T1000 (cell line): ENCODE measurements at places on chromosomes 5 and 9.

DNA sequence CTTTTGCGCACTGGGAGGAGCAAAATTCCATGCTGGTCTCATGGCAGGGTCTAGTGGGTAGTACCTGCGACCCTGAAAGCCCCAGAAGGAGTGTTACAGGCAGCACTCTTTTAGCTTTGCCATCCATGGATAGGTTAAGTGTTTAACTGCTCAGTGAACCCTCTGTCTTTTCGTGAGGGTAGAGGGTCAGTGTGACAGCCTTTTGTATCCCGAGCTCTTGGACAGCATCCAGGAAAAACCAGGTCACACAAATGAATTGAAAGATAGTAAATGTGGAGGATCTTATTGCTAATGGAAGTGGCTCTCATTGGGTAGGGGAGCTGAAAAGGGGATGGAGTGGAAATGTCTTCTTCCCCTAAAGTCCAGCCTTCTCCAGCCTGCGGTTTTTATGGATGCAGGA, 57.8 kb upstream of the CCDC112 start:
- DNase-seq, result no peak

DNA sequence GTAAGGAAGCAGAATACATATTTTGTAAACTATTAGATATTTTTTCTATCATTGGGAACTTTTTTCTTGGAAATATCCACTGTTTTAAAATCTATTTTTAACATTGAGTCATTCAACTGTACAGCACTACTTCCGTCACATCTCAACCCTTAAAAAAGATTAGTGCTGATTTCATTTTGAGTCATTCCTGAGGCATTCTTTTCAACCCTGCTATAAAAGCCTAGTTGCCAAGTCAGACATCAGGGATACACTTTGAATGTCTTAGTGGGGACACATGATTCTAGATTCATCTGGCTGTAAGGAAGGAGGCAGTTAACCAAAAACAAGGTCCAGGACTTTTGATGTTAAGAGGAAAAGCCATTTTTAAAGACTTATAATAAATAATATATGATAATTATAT, 160.9 kb downstream of the GIN1 start:
- no peak for DNase-seq

DNA sequence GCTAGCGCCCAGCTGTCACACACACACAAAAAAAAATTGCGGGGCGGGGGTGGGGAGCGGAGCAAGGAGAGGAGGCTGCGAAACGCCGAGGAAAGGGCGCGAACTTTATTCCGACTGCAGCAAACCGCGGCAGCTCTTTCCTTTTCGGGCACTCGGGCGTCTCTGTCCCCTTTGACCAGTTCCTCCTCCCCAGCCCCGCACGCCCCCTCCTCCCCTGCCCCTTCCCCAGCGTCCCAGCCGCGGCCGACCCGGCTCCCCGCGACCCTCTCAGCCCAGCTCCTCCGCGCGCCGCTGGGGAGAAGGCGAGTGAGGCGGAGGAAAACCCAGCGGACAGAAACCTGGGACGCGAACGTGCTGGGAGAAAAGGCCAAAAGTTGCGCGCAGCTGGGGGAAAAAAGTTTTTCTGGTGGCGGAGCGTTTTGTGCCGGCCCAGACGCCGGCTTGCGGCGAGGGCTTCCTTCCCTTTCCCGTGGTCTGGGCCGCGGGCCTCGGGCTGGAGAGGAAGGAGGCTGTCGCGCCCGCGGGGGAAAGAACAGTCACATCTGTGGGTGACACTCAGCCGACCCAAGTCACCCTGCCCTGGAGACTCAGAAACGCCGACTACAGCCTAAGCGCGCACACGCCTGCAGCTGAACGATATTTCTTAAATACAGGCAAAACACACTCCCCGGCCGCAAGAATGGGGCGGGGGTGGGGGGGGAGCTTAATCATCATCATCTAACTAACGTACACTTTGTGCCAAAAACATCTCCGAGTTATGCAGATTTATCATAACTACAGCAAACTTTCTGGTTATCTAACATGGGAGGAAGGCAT, 1.1 kb upstream of the BNC2 start:
- peak; percentile 18 for DNase-seq

DNA sequence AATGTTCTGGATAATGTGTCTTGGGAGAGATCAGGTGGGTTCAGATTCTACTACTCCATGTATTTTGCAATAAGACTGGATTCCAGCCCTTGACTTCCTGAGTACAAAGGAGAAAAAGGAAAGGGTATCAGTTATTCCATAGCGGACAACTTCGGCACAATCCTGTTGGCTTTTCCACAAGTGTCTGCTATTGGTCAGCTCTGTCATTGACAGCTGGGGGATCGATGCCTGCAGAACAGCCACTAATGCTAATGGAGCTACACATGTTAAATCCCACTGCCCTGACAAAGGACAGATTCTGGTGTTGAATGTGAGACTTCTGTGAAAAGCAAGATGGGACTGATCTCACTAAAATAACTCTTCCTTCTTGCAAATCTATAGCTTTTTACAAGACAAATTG, 41.2 kb downstream of the IZUMO3 start:
- DNase-seq, result no peak

DNA sequence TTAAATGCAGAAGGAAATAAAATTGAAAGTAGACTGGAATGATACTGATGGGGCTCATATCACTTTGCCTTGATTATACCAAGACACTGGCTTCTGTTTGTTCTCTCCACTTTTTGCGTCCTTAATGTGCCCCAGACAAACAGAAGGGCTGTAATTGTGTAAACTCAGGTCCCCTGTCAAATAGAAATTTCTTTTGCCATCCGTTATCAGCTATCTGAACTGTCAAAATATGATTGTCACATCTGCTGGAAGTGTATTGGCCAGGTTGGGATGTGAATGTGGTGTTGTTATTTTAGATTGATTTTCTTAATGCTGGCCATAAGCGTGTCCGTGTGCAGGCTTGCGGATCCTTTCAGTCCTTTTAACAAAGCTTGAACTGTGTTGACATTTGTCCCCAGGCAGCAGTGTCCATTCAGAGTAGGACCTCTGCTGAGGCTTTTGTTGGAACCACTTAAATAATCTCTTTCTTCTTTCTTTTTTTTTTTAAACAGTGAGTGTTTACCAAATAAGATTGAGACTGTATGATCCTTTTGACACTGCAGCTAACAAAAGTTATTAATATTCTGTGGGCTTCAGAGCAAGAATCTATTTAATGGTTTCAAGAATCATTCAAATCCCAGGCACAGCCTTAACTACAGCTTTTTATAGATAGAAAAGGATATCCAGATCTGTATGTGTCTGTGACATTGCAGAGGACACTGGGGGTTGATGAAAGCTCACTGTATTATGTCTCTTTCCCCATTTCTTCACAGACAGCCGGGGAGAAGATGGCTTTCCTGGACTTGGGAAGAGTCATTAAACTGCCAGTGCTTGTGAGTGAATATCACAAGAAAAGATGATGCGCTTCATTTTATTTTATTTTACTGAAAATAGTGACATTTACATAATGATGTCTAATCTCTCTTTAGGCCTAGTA, 171.7 kb downstream of the ZNF608 start:
- DNase-seq, result no peak

- no peak for DNase-seq
Measured at GRCh38 chr5:147098233-147098790, 136.5 kb upstream of the STK32A start.

GRCh38 chr9:89839449-89839848, 234.6 kb downstream of the GADD45G start:
- no peak for DNase-seq

GRCh38 chr5:80905405-80905804, 54.8 kb upstream of the RASGRF2 start:
- no peak for DNase-seq

GRCh38 chr5:1782385-1783215, 17.0 kb downstream of the MRPL36 start:
- no peak for DNase-seq

GRCh38 chr5:179154346-179154990, 94.3 kb downstream of the ZNF354C start:
- no peak for DNase-seq

DNA sequence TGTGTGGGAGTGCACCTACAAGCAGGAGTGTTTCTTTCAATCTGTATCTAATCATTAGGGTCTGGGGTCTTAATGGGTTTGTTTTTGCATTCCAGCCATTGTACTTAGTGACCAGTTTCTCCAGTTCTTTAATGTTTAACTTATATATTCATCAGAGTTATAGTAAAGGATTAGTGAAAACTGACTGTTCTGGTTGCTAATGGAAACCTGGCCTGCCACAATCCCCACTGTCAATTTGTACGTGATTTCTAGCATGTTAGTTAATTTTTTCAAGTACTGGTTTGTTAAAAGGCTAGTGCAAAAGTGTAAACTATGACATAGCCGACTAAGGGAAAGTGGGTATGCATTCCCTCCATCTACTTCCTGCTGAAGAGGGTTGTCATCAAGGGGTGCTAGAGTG, 276.1 kb downstream of the HTR1A start:
- no peak for DNase-seq

GRCh38 chr5:39341896-39342295, 22.4 kb downstream of the C9 start:
- DNase-seq, result no peak

DNA sequence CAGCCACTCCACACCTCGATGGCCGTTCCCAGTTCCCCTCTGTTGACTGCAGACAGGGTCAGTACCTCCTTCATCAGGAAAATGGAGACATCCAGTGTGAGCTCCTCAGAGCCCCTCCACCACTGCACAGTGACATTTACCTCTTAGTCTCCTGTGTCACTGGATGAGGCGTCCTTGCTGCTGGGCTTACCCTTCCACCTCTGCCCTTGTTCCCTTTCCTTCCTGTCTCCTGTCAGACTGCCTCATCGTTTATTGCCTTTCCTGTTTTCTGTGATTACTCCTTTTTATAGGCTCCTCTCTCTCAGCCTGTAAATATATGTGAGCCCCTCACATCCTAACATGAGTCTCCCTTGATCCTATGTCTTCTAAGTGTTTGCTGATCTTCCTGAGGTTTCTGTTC, 23.2 kb upstream of the SPTAN1 start:
- no peak for DNase-seq

DNA sequence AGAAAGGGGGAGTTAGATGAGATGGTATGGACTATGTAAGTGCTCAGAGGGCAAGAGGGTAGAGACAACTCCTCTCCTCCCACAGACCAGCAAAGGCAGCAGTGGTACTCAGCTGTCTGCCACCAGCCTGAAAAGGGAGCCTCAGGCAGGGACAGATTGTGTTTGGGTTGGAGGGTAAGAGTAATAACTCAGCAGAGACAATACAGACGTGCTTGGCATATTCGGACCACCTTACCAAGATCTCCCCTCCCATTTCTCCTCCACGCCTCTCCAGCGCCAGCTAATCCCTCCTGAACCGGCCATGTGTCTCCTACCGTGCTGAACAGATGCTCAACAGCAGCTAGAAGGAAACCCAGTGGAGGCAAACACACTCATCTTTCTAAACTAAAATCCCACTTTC, 180.8 kb downstream of the ASTN2 start:
- DNase-seq, result no peak

GRCh38 chr9:10062629-10063395, 550.0 kb downstream of the PTPRD start:
- DNase-seq, result no peak

DNA sequence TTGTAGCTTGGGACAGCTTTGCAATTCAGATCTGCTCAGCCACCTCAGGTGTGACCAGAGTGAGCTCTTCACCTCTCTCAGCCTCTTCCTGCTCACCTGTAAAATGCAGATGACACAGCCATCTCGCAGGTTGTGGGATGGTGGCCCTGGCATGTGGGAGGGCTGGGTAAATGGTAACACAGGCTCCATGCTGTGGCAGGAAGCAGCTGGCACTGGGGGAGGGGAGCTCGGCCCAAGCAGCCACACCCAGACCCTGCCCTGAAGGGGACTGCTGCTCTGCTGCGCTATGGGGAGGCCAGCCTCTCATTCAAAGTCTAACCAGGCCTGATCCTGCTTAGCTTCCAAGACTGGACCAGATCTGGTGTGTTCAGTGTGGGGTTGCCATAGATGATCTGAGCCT, 24.1 kb downstream of the PHF2 start:
- no peak for DNase-seq

- no peak for DNase-seq
Measured at GRCh38 chr9:90838098-90838497, 36.5 kb downstream of the SYK start.

GRCh38 chr5:139787257-139787567, 8.4 kb upstream of the PSD2 start:
- DNase-seq, result no peak

- no peak for DNase-seq
Measured at GRCh38 chr9:134885679-134886412, 5.2 kb downstream of the FCN2 start.

DNA sequence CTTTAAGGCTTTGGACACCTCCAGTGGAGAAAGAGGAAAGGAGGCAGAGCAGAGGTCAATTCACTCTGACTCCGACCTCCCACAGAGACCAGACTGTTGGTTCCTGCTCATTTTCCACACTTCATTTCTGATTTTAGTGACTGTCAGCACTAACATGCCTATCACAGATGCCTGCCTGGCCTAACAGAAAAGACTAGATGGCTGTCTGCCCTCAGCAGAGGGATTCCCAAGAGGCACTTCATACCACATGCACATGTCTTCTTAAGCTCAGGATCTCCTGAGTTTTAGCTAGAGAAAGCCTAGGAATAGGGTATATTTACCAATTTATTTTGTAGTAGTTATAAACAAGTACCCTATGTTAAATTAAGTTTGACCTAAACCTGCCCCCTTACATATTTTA, 336.0 kb downstream of the ENC1 start:
- no peak for DNase-seq

DNA sequence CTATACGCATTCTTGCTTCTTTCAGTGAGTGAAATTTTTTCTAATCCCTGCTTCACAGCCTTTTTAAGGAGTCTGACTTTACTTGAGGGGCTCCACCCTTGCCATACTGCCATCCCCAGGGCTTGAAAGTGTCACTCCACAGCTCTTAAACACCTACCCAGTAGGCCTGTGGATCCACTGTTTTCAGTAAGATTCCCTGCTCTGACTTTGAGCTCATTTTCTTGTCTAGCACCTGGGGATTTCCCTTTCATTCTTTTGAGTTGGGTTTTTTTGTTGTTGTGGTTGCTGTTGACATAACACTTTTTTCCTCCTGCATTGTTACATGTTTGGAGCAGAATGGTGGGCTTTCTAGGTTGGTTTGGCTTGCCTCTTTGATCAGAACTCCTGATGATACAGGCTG, 23.6 kb downstream of the SREK1IP1 start:
- DNase-seq, result no peak

GRCh38 chr5:179766726-179767455, 26.9 kb upstream of the LTC4S start:
- DNase-seq, result no peak
